Posterior cingulate gyrus (tissue), 11 donors: ENCODE measurements at places on chromosomes 5 and 9.

DNA sequence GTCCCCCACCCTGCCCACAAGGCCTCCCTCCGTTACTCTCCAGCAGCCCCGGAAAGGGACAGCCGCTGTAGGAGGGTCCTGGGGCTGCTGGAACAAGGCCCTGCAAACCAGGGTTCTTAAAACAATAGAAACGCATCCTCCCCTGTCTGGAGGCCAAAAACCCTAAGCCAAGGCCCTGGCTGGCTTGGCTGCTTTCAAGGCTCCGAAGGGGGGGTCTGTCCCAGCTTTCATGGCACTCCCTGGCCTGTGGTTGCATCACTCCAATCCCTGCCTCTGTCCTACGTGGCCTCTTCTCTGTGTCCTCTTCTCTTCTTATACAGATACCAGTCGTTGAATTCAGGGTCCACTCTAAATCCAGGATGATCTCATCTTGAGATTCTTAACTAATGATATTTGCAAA lies 7.4 kb upstream of the UBAC1 start:
- no peak for DNase-seq

GRCh38 chr5:160312134-160312959 lies at the start of gene CCNJL:
Gene CCNJL, minus strand, starts transcription at chr5:160312564. Its CDS starts 641 bp downstream, at chr5:160311923.
- no peak for DNase-seq

DNA sequence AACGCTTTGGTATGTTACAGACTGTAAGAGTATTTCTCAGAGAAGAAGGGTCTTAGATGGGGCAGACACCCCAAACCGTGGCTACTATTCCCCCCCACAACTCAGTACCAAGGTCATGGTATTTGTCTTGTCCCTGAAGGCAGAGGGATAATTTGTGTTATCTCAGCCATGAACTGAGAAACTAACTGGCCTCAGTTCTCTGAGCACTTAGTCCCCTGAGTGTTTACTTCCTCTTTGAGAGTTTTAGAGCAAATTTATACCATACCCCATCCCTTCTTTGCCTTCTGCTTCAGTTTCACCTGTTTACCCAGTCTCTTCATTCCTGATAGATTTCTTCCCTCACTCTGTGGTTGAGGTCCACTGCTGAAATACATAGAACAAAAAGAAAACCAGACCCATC lies 183.9 kb downstream of the LRRC70 start:
- no peak for DNase-seq

DNA sequence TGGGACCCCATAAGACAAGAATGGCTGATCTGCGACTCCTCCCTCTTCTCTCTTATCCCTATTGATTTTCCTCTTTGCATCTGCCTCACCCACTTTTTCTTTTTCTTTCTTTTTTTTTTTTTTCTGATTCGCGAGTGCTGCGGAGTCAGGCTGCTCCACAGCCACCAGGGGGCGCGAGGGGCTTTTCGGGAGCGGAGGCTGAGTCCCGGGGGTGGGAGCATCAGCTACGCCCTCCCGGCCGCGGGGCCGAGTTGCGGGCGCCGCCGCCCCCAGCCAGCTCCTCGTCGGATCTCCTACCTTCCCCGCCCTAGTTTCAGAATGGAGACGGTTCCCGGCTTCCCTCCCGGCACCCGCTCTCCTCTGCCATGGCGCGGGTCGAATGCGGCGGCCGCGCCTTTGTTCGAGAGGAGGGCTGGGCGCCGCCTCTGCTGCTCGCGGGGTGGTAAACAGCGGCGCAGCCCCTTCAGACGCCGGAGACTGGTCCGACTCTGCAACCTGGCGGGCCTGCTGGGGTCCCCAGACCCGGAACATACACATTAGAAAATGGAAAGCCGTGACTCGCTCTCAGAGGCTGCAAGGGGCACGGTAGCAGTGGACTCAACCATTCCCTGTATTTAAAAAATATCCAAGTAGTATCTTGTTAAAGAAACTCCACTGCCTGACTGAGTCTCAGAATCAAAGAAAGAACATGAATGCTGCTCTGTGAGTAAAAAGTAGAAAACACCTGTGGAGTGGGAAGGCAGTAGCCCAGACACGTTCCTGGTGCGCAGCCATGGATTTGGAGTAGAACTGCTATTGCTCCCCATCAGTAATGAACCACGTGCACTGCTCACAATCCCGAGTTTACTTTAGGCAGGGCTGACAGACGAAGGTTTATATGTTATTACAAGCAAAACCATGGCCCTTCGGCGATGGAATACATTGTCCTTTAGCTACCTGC lies 55.7 kb downstream of the DPYSL3 start:
- DNase-seq, result peak; percentile 78

DNA sequence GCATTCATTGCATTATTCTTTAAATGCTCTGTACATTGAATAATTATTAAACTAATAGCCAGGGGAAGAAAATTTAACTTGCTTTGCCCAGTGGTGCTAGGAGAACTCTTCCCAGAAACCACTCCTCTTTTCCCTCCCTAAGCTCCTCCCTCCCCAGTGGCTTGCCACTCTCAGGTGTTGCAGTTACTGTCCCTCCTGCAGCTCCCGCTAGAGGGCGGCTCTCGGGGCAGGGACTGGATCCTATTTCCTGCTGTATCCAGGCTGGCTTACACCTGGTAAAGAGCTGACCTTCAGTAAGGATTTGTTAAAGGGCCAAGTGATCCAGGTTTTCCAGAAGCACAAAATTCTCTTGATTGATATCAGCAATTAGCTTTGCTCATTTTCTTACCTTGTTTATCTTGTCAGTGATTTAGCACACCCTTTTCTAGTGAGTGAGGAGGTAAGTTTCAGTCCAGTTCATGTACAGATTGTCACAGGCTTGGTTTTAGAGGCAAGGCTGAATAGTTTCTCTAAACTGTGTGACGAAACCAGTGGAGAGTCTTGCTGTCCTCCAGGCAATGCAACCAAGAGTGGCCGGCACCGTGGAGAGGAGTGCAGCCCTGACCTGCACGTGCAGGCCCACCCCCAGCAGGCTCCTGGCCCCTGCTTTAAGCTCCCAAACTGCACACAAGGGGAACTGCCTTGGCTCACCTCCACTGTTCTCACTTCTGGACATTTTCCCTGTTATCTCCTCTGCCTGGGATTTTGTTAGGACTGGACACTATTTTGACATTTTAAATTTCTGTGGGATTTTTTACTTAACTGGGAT lies 423.8 kb downstream of the SPOCK1 start:
- no peak for DNase-seq

DNA sequence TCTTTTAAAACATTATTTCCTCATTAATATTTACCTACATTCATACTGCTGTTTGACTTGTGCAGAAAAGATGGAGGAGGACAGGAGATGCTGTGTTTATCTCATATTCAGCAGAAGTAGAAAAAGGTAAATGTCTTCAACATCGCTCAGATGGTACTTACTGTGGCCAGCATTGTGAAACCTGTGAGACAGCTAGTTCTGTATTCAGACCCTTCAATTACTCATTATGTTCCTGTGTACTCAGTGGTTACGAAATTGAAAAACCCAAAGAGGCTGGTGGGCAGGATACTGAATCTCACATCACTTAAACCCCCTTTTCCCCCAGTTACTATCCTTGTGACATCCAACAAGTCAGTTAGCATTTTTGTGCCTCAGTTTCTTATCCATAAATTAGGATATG lies 216.0 kb downstream of the KDM4C start:
- DNase-seq, result no peak

DNA sequence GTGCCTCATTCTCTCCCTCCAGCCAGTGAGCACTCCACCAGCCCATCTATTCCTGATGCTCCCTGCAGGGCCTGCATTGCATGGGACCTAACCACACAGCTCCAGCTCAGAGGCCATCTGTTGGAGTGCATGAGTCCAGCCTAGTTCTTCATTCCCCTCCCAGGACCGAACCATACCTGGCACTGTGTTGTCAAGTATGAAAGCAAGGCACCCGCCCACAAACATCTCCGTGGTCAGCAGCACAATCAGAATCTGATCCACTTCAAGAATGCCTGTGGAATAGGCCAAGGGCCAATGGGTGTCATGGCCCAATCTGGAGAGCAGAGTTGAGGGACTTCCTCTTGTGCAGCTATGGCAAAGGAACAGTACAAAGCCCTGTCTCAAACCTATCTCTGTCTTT lies 5.9 kb downstream of the SLC23A1 start:
- peak; percentile 45 for DNase-seq

- no peak for DNase-seq
Observed at GRCh38 chr9:70205366-70206020, 53.3 kb upstream of the SMC5 start.

DNA sequence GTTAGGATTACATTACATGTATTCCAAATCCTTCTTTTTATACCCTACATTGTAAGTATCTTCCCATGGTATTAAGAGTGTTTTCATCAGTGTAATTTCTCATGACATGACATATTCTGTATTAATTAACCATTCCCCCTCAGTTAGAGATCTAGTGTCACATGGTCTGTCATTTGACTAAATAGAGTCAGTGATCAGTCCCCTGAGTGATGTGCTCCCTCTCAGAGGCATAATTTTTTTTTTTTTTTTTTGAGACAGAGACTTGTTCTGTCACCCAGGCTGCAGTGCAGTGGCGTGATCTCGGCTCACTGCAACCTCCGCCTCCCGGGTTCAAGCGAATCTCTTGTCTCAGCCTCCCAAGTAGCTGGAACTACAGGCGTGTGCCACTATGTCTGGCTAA lies 218.6 kb downstream of the TTLL11 start:
- no peak for DNase-seq

DNA sequence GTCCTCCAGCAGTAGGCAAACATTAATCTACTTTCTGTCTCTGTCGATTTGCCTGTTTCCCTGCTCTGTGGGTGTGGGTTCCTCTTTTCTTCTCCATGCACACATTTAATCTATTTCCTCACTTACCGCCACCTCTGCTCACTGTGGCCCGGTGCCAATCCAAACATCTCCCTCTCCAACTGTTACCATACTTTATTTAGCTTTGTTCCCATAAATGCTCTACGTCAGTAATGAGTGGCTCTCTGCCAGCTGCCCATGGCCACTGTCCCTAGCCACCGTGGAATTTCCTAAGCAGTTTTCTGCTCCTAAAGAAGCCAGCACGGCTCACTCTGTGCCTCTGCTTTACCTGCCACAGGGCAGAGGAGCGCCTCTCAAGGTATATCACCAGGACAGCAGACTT lies 19.5 kb upstream of the GOLPH3 start:
- DNase-seq, result peak; percentile 18

- no peak for DNase-seq
Observed at GRCh38 chr5:15844253-15844652, 335.3 kb downstream of the MARCHF11 start.

DNA sequence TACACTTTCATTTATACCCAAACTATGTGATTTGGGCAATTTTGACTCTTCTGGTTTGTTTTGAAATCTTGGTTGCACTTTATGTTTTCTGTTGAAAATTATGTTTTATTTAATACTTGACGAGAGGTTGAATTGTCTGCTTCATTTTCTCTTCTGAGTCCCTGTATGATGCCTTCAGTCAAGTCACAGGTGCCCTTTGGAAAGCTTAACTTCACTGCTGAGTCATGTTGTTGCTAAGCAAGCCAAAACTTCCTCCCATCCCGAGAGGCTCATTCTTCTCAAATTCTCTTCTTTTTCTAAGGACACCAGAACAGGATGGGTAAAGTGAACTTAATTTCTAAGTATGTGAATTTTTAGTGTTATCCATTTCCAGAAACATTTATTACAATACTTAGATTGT lies 455.3 kb upstream of the PTGER4 start:
- no peak for DNase-seq

DNA sequence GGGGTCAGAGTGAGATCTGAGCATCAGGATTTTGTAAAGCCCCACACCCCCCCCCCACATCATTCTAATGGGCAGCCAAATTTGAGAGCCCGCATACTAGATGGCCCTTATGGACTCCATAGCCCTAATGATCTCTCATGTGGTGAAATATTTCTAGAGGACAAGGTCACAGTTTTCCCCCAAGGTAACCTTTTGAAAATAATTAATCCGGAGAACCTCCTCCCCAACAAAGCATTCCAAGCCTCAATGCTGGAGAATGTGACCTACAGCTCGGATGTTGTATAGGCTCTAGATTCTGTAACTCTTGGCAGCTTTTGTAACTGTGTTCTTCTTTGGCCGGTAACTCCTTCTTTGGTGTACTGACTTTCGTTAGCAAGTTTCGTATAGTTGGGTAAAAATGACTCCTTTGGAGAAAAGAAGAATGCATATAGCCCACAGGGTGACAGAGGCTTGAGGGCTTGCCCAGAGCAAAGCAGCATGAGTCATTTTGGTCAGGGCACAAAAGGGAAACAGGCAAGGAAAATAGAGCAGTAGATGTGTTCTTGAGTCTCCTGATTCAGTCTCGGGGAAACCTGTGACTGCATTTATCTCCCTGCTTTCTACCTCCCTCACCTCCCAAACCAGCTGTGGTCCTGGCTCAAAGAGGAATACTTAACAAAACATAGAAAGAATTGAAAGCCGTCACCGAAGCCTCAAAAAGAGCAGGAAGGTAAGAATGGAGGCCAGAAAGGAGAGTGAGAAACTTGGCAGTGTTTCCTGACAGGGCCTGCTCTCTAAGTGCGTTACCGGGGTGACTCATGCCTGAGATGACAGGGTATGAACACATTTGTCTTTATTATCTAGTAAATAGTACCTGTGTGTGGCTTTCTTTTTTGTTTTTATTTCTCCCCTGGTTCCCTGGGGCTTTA lies 6.6 kb upstream of the XPA start:
- DNase-seq, result no peak

DNA sequence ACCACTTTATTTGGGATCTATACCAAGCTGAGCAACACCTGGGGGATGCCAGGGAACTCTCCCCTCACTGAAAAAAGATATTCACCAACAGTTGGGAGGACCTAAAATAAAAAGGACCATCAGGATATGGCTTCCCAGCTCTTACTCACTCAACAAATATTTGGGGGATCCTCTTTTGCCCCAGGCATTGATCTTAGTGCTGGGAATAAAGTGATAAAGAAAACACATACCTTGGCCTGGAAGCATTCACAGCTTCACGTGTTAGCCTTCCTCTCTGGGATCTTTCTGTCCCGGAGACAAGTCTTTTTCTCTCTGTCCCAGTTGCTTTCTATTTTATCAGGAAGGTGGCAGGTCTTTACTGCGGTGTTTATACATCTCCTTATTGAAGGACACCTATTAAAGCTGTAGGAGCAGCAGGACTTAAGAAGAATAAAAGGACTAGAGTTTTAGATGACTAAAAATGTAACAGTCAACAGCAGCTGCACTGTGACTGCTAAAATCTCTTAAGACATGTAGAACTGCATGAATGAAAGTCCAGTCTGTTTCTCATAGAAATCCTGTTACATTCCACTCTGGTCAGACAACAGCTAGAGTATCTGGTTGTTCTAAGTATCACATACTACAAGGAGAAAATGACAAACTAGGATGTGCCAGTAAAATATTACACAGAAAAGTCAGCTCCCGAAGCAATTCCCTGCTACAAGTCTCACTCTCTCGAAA lies 90.0 kb upstream of the ITGA2 start:
- no peak for DNase-seq
